ENCODE measurements at places on chromosomes 3 and 15.
A peak's percentile ranks its signal among the peaks of the same experiment; 100 is the strongest.

DNA sequence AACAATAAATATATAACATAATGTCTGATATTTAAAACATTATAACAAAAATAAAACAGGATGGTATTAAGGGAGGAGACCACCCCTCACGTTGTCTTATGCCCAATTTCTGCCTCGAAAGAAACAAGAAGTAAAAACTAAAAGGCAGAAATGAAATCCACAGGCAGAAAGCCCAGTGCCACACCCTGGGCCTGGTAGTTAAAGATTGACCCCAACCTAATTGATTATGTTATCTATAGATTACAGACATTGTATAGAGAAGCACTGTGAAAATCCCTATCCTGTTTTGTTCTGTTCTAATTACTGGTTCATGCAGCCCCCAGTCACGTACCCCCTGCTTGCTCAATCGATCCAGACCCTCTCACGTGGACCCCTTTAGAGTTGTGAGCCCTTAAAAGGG is 22.3 kb upstream of the ACP3 start:
- no peak for DNase-seq

- no peak for DNase-seq
Observed at GRCh38 chr15:85630311-85630710, 164.4 kb downstream of the KLHL25 start.

DNA sequence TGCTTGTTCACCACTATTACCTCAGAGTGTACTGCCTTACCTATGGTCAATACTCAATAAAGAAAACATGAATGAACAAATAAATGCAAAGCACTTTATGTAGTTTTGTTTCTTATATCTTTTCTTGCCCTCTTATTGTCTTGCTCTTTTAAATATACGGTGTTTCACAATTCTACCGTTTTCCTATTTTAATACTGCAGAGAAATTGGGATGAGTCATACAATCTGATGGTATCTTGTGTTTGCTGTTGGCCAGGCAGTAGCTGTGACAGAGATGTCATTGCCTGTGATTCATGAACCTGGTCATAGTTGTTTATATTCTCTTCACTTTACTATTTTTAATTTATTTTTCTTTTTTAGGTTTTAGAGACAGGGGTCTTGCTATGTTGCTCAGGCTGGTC is 48.3 kb downstream of the SERP1 start:
- no peak for DNase-seq

DNA sequence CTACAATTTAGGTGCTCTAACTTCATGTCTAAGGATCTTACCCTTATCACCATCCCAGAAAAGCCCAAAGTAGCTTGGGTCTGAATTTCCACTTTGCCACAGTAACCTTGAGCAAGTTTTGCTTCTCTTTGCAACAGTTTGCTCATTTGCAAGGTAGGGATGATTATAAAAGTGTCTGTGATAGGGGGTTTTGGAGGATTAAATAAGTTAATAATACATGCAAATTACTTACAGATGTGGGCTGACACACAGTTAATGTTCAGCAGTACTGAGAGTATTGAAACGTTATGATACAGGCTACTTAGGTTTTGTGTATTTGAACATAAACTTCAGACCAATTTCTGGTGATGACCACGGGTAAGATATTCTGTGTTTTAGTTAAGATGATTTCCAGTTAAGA is 444.7 kb upstream of the TPRG1 start:
- DNase-seq, result no peak

DNA sequence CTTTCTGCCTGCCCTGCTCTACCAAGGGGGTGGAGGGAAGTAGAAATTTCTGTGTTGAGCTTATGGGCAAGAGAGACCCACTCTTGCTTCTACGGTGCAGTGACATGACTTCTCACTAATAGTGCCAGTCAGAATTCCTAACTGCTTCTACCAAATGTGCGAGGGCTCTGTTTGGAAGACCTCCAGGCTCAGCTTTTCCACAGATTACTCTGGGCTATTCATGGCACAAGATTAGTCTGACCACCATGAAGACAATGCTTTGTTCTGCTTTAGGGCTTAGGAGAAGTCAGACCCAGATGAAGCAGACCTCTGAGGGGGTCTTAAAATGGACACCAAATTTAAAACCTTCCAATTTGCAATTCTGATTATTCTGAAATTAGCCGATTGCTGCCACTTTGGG is 195.9 kb upstream of the TBC1D5 start:
- no peak for DNase-seq

DNA sequence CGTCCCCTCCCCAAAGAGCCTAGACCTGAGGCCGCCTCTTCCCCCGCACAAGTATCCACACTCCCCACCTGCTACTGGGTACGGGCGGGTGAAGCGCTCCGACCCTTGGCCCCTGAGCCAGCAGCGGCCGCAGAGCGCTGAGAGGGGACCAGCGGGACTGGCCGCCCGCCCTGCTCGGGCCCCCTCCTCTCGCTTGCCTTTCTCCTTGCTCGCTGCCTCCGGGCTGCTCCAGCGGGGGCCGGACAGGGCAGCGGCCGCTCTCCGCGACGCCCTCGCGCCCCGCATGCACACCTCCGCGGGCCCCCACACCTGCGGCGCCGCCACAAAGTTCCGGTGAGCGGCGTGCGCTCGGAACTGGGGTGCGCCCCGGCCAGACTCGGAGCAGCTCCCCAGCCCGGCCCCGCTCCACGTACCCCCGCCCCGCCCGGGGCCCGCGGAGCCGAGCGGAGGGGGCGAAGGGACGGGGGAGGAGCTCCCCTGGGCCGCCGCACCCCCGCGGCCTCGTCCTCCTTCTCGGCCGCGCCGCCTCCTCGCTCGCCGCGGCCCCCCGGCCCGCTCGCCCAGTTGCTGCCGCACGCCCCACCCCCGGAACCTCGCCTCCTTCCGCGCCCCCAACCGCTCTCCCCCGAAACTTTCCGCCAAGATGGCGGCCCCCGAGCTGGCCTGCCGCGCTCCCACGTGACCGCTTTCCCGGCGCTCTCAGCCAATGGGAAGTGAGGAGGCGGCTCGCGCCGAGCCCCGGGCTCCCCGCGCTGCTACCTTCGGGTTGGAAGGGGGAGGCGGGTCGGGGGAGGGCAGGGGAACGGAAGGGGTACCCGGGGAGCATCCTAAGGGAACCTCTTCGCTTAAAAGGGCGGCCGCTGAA is 704 bp downstream of the DLG1 start:
- DNase-seq, result peak; percentile 92

DNA sequence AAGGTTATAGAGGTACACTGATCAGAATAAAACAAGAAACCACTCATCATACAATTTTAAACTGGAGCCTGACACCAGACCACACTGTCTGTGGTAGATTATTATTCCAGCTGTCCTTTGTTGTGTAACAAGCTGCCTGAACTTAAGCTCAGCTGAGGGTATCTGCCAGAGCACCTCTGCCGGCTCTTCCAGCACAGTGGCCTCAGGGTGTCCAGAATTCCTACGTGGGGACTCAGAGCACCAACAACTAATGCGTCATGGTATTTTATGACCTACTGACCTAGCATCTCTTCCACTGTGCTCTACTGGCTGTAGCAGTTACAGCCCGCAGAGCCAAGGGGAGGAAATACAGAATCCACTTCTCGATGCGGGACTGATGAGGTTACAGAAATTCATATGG is 15.6 kb upstream of the RAF1 start:
- no peak for DNase-seq

GRCh38 chr3:21942328-21942727 is 191.3 kb upstream of the ZNF385D start:
- DNase-seq, result no peak

GRCh38 chr3:59726279-59726678 is 676.5 kb upstream of the CFAP20DC start:
- DNase-seq, result no peak

GRCh38 chr3:135383301-135383700 is 582.2 kb upstream of the PPP2R3A start:
- DNase-seq, result no peak

- no peak for DNase-seq
Observed at GRCh38 chr15:44910981-44911625, 45.4 kb upstream of the TERB2 start.

- no peak for DNase-seq
Observed at GRCh38 chr15:84625123-84625522, 24.3 kb downstream of the ZSCAN2 start.

GRCh38 chr3:37751967-37752648 is 109.6 kb upstream of the CTDSPL start:
- no peak for DNase-seq

- DNase-seq, result no peak
Observed at GRCh38 chr3:58502872-58503271, 11.0 kb downstream of the KCTD6 start.

- no peak for DNase-seq
Observed at GRCh38 chr15:50753463-50753862, 12.0 kb downstream of the SPPL2A start.

GRCh38 chr15:72796515-72797337 is 13.2 kb upstream of the ADPGK start:
- peak; percentile 69 for DNase-seq

GRCh38 chr15:80639168-80639555 is 55.9 kb upstream of the ABHD17C start:
- no peak for DNase-seq

DNA sequence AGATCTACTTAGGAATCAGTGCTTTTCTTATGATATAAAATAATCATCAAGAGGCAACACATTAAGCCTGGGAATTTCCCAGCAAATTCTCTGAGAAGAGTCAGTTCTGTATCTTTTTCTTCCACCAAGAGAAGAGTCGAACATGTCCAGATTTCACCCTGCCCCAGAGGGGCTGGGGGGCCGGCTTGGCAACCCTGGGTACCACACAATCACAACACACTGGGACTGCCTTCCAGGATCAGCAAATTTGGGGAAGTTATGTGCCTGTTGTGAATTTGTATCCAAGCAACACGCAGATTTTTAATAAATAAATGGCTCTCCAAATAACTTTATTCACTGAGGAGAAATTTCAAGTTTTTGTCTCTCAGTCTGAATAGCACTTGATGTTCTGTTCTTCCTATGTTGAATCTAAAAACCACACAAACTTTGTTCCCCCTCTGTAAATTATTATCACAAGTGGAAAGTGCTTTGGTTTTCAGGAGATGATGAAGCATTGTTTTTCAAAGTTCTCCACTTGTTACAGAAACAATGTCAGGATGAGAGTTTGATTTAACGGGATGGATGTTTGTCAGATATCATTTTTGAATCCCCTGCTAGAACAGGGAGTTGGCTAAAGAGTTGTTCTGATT is 357.2 kb downstream of the ZNF385D start:
- no peak for DNase-seq

DNA sequence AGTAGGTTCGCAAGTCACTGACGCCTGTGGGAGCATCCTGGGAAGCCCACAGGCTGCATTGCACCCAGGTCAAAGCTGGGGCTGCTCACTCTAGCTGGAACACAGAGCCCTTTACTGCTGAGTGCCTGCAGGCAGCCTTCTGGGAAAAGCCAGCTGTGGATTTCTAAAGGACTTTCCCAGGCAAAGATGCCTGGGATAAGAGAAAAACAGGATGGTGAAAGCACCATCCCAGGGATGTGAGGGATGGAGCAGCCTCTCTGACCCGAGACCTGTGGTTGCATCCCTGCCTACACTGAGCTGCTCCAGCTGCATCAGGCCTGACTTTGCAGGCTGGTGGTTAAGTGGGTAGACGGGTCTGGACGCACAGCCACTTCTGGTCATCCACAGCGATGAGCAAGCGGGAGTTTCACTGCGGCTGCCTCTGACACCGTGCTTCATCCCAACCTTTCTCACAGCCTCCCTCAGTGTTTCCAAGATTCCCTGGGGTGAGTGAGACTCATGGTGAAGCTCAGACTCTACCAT is 52.5 kb upstream of the AMOTL2 start:
- no peak for DNase-seq

GRCh38 chr15:43093026-43093425 is 12.8 kb downstream of the UBR1 start:
- DNase-seq, result no peak

DNA sequence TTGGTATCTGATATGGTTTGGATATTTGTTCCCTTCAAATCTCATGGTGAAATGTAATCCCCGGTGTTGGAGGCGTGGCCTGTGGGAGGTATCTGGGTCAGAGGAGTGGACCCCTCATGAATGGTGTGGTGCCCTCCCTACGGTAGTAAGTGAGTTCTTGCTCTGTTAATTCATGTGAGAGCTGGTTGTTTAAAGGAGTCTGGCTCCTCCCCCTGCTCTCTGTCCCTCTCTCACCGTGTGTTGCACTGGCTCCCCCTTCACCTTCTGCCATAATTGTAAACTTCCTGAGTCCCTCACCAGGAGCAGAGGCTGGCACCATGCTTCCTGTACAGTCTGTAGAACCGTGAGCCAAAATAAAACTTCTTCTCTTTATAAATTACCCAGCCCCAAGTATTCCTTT is 246.9 kb upstream of the AGTR1 start:
- peak; percentile 28 for DNase-seq
